ENCODE measurements at places on chromosomes 5 and 9. TPM values are rescaled to one million over a fixed set of nuclear protein-coding genes. Genes with fewer than 3 reads are reported as not detected.

The DAB2 gene
- total RNA-seq = 37.1 TPM

DNA sequence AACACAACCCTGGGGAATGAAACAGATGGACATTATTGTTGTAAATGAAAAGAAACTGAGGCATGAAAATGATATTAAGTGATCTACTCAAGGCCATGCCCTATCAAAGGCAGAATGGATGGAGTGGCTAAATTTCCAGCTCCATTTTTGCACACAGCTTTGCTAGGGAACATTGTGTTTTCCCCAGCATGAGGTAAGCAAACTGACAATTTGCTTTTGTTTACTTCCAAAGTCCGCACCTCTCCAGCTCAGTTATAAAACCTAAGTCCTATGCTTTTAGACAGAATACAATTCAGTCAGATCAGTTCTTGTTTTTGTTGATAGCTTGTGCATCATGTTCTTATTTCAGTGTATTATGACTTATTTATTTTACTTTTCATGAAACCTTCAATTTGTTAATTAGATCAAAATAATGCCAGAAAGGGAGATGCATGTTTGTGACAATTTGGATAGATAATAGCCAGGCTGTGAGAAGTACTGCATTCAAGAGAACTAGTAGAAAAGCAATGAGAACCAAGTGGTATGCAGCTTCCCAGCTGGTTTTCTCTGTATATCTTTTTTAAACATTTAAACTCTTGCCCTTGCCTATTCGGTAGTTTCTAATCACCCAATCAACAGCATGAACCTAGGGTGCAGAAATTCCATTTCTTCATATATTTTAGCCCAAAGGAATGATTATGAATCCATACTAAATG, 380.8 kb downstream of the SPATA31D1 start:
- DNase-seq = no peak

- no peak for DNase-seq
These were observed 204.3 kb downstream of the DMRTA1 start for GRCh38 chr9:22650946-22651345.

DNA sequence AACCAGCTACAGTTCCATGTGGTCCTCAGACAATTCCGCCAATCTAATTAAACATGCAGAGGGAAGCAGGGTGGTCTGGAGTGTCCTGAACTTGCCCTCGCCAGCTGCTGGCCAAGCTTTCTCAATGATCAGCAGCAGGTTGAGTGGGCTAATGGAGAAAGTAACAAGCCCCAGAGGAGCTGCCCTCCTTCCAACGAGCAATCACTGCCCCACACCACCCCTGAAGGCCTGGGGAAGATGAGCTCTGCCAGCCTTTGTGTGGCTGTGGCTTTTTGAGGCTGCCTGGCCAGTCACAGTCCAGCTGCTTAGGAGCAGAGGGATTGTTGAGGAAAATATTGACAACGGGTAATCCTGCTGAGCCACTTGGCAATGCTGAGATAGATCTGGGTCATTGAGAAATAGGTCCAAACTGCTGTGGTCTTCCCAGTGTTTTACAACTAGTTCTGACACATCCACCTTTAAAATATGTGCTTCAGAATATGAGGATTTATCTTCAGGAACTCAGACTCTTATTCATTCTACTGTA, 107.3 kb downstream of the CD180 start:
- DNase-seq = peak; percentile 13

The CCL27 gene
- 0.50 TPM for total RNA-seq
